Glutamatergic neuron (in vitro differentiated cells): ENCODE measurements at places on chromosomes 12 and 14.
A peak's percentile ranks its signal among the peaks of the same experiment; 100 is the strongest.

DNA sequence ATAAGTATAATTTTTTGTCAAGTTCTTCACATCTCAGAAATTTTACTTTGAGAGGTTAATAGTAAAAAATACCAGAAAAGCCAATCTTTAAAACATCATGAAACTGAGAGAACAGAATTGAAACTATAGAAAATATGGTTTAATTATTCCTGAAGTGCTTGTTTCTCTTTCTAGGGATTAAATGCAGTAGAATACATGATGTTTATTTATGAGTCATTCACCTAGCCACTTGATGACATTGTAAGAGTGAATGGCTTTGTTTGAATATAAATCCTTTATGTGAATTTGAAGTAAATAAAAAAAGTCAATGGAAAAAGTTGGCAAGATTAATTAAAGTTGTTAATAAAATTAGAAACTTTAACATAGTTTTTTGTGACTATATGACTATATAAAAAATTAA, 48.4 kb downstream of the KTN1 start:
- no peak for DNase-seq

- DNase-seq: no peak
Measured at GRCh38 chr14:99606359-99606758, 2.4 kb upstream of the CCDC85C start.

DNA sequence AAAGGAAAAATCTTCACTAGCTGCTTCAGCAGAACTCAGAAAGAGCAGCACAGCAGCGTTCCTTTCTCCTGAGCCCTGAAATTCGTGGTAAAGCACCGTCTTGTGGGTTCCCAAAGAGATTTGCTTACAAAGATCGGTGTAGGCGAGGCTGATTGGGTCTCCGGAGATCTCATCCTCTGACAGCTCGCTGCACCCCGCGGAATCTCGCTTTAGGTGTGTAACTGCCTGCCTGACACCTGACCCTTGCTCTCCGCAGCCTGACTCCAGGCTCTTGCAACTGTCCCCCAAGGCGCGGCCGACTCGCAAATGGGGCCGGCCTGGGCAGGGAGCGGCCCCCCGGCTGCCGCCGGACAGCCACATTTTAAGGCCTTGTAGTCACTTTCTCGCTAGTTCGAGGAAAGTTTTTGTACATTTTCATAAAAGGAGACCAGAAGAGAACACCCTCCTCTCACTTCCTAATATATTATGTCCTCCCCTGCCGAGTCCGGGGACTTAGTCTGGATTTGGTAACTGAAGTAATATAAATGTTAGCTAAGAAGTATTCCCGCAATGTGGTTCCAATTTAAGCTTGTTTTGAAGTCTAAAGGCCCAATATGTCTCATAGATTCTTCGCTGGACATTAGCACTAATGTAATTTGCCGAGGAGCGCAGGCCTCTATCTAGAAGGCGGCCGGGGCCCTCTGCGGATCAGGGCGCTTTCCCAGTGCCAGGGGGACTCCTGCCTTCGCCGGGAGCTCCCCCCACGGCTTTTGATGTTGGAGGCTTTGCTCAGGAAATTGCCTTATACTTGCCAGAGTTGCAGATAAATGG, 177.3 kb upstream of the CDKN3 start:
- DNase-seq: peak; percentile 33

GRCh38 chr12:121376754-121377697, 22.9 kb upstream of the RNF34 start:
- DNase-seq: no peak

GRCh38 chr12:121839993-121840761, 18.5 kb downstream of the HPD start:
- DNase-seq: no peak

GRCh38 chr12:47808574-47809365, 10.9 kb downstream of the HDAC7 start:
- no peak for DNase-seq

- no peak for DNase-seq
Measured at GRCh38 chr14:37597914-37598746, 2.7 kb downstream of the TTC6 start.

DNA sequence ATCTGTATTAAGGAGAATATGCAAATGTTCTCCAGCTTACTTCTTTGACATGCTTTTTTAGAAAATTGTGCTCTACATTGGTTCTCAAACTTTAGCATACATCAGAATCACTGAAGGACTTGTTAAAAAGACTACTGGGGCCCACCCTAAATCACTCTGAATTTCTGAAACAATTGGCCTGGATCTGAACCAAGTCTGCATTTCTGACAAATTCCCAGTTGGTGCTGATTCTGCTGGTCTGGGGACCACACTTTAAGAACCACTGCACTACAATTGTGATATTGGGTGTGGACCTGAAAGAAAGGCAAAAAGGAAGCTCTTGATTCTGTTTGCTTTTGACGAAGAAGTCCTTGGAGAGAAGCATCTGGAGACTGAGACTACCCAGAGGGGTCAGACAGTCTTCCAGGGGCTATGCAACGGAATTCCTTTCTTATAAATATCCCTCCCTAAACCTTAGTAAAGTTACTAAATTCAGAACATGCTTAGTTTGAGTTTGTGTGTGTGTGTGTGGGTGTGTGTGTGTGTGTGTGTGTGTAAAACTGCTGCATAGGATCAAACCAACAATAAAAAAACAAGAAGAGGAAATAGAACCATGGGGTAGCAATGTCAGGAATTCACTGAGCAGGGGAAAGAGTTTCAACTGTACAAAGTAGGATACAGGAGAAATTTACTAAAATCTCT, 36.8 kb downstream of the EAPP start:
- no peak for DNase-seq

GRCh38 chr12:89949457-89950195, 241.0 kb upstream of the ATP2B1 start:
- no peak for DNase-seq

DNA sequence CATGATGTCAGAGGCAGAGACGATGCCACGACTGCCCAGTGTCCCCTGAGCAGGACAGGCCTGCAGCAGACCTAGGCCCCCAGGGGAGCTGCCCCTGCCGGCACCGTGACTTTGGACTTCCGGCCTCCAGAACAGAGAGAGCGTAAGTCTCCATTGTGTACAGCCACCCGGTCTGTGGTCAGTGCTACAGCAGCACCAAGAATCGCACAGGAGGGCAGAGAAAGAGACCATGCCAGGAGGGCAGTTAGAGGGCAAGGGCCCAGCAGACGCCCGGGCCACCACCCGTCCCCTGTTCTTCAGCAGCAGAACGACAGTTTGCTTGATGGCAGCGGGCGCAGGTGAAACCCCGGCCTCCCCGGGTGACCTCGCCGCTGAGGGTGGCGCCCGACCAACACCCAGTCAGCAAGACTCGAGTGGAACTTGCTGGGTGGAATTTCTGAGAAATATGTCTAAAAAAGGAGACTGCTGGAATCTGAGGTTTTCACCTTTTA, 19.7 kb downstream of the GALNT9 start:
- DNase-seq: no peak

- DNase-seq: no peak
Measured at GRCh38 chr12:130083002-130083401, 79.3 kb upstream of the FZD10 start.

- DNase-seq: no peak
Measured at GRCh38 chr14:87632796-87633195, 360.2 kb downstream of the GALC start.

GRCh38 chr12:70919176-70919575, 1.4 kb downstream of the PTPRR start:
- no peak for DNase-seq

GRCh38 chr12:58819985-58820384, 100.3 kb downstream of the LRIG3 start:
- no peak for DNase-seq

DNA sequence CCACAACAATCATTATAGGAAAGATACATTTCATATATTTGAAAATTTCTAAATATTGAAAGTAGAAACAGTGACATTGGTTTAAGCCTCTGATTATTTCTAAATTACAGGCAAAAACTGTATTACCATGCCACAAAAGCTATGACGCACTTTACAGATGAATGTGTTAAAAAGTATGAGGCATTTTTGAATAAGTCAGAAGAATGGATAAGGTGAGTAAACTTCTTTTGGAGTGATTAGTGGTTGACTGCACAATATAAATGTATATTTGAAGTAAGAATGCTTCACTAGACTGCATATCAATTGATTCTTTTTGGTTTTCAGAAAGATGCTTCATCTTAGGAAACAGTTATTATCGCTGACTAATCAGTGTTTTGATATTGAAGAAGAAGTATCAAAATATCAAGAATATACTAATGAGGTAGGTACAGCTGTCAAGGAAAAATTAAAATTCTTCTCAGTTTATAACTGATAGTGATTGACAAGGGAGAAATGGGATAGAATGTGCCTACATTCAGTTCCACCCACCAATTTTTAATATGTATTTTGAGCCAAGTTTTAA, 45.0 kb downstream of the TBK1 start:
- DNase-seq: no peak

- no peak for DNase-seq
Measured at GRCh38 chr14:62896932-62897456, 148.3 kb downstream of the KCNH5 start.

DNA sequence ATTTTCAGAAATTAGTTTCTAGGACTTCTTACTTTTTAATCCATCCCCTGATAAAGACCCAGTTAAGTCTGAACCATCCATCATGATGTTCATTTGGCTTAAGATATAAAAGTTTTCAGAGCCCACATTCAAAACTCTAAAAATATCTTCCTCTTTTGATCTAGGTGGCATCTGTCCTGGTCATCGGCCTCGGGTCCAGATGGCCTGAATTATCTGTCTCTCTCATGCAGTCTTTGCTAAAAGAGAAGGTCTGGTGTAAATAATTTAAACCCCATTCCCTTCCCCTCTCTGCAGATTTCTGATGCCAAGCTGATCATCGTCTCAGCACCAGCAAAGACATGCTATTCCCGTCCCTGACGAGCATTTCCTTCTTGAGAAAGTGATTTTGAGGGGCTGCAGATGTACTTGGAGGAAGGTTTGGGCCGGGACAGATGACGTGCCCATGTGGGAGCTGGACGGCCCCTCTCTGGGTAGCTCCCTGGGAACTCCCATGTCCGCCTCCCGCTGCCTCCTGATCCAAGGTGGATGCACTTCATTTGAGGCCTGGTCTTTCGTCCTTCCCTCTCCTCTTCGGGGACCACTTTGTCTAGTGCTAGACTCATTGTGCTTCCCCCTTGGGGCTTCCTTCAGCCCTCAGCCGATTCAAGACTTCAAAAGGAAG, 173.0 kb upstream of the PRMT8 start:
- no peak for DNase-seq

GRCh38 chr12:2288875-2289274, 236.1 kb downstream of the CACNA1C start:
- no peak for DNase-seq
